Caki2 (cell line): ENCODE measurements at places on chromosomes 3 and 15.

DNA sequence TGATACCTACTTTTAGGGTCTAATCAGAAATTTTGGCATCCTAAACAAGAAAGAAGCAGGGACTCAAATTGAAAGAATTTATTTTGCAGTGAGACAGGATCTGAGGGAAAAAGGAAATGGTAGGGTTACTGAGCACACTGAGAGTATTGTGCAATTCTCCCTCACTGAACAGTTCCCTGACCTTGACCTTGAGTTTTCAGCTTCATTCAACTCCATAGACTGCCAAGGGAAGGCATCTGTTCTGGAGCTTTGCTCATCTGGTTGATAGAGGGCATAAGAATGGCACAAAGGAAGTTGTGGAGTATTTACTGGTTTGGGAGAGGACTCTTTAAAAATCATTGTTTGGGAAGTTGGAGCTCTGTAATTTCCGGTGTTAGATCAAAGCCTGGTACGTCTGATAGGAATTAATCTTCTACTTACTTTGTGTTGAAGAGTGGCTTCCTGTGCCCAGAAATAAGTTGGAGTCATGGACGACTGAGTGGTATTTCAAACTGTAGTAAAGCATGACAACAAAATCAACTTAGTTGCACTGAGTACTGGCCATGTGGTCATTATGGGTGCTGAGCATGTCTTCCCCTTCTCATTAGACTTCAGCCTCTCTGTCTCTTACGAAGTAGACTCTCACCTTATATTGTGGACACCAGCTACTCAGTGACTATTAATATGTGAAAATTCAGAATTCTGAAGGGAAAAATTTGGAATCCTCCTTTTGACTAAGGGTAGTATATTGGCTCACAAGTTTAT is 40.8 kb downstream of the CLDN1 start:
- DNase-seq = no peak

DNA sequence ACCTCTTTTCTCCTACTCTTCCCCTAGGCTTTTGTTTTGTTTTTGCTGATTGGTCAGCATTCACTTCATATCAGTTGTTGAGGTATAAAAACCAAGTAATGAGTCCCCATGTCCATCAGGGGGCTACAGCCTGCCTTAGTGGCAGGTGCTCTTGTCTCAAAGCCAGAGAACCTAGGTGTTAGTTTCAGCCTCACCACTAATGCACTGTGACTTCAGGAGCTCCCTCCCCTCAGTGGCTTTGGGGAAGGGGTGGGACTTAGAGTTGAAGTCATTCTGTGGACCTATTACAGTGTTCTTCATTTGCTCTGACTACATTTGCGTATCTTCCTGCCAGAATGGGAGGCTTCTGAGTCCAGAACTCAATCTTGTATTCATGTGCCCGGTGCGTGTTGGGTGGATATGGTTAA is 41.6 kb downstream of the NR2C2 start:
- no peak for DNase-seq

DNA sequence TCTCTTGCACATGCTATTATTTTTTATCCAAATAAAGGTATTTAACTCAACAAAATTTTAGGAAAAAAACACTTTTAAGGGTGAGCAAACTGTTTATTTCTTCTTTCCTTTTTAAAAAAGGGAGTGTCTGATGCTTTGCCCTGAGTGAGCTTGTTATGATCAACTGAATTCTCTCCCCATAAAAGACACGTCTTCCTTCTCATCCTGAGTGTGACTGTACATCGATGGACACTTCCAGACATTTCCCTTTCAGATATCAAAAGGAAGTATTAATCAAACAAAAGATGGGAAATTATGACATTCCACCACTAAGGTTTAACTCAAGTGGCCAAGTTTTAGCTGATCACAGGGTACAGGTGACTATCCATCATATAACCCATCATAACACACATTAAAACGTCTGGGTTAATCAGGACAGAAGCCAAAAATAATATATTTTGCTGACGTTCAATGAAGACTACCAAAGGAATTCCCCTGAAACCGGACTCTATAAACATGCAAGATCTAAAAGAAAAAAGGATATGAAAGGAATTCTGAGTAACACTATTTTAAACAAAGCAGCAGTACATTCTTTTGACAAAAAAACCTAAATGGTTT is 354.8 kb downstream of the MECOM start:
- no peak for DNase-seq

- DNase-seq = no peak
These were observed 616 bp upstream of the IGDCC4 start for GRCh38 chr15:65423150-65423975.

DNA sequence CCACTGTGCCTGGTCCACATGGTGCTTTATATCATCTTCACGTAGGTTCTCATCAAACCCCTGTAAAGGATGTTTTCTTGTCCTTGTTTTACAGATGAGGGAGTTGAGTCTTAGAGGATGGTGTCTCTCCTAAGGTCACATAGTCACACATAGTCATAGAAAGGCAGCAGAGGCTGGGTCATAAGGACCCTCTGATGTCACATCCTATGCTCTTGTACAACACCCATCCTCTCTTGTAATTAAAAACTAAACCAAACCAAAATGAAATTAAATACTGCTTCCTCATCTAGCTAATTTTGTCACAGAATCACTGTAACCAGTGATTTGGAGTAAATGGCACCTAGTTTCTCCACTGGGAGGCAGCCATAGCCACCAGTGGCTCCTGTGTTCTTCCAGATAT is 21.8 kb upstream of the ATP1B3 start:
- DNase-seq = no peak
